ENCODE measurements at places on chromosomes 4 and X.

DNA sequence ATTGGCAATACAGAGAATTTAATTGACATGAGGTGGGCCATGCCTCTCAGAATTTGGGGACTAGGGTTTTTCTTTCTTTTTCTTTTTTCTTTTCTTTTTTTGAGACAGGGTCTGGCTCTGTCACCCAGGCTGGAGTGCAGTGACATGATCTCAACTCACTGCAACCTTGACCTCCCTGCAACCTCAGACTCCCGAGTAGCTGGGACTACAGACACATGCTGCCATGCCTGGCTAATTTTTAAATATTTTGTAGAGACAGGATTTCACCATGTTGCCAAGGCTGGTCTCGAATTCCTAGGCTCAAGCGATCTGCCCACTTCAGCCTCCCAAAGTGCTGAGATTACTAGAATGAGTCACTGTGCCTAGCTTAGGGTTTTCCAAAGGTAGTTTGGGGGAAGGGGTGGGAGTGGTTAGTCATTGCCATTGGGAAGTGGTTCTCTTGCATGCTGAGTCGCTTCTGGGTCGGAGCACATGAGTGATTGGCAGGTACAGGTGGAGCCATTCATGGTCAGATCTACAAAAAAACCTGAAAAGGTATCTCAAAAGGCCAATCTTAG, 54.5 kb downstream of the MID2 start:
- DNase-seq = no peak

DNA sequence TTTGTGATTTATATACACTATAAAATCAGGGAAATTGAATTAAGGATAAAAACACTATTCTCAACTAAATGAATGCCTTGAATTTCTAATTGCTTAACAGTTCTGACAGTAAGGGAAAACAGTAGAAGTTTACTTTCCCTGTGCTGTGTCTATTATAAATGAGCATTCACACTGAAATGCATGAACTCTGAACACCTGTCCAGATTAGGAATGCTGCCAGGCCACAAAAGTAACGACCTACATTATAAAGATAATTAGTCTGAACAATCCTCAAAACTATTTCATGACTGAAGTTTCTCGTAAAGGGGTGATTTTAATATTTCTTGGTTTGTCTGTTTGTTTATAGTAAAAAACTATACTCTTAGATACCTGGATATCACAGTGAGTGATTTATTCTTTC, 2.0 kb downstream of the NDST3 start:
- DNase-seq = no peak

- no peak for DNase-seq
Observed at GRCh38 chrX:17328837-17329236, 46.2 kb upstream of the NHS start.

DNA sequence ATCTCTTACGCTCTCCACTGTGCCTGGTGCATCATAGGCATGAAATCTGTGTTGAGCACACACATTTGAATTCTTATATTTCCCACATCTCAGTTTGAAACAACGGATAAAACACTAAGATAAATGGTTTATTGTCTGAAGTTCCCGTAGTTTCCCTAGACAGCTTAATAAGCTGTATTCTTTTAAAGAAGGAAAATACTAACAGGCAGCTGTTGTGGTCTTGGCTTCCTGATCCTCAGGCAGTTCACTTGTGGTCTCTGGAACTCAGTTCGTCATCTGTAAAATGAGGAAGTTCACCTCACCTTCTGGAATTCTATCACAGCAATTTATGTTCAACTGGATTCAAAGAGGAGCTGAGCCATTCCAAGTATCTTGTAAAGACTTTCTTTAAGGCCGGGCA, 1805.6 kb upstream of the TENM3 start:
- no peak for DNase-seq

DNA sequence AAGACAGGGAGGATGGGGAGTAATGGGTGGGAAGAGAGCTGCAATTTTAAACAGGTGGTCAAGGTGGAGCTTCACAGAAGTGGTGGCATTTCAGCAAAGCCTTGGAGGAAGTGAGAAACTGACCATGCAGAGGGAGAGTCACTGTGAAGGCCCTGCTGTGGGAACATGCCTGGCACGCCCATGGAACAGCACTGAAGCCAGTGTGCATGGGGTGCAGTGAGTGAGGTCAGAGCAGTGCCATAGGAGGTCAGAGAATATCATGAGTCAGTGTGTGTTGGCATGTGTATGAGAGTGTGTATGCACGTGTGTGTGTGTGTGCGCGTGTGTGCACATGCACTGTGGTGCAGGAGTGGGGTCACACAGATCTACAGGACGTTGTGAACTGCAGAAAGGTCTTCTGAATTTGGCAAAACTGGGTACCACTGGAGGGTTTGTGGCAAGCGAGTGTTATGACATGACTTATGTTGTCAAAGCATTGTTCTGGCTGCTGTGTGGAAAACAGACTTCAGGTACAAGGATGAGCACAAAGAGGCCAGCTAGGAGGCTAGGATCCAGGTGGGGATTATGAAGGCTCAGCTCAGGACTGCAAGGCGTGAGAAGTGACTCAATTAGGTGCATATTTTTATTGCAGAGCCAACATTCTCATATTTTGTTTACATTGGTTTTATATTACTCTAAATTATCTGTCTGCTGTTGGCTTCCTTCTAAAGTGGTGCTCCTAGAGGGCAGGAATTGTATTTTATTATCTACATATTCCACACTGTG, 34.0 kb downstream of the ZNF827 start:
- no peak for DNase-seq
